ENCODE measurements at places on chromosomes 7 and 10.

DNA sequence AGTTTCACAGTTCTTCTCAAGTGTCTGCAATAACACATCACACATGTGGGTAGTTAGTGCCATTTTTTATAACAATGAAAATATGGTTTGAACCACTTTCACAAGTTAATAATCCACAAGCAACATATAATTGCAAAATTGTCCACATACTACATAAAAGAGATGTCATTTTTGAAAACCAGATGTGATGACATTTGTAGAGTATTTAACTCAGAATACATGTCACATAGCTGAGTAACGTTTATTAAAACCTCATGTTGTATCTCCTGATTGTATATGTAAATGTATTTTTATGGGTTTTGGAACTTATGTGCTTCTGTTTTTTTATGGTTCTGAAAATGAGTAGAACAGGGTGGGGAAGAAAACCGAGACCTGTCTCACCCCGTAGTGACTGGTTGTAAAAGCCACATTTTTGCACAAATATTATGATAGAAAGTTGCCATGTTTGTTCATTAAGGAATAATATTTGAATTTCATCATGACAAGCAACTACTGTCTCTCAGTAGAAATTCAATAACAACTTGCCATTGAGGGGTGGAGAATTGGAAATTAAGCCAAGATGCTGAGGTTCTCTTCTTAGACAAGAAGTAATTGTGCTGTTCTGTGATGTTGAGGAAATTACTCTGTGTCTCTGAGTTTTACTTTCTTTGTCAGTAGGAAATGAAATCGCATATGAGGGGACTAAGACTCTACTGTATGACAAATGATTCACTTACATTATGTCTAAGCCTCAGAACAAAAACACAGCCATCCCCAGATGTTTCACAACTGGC, 29.2 kb upstream of the EGFR start:
- DNase-seq, result no peak

GRCh38 chr10:74008212-74008731, 10.4 kb downstream of the VCL start:
- no peak for DNase-seq

- DNase-seq, result no peak
Observed at GRCh38 chr7:26360650-26361049, 69.0 kb downstream of the SNX10 start.

- no peak for DNase-seq
Observed at GRCh38 chr10:125700355-125700911, 17.5 kb upstream of the TEX36 start.

- no peak for DNase-seq
Observed at GRCh38 chr7:85596827-85597226, 410.0 kb upstream of the SEMA3D start.

GRCh38 chr10:19169041-19169440, 120.4 kb downstream of the MALRD1 start:
- no peak for DNase-seq

GRCh38 chr10:21318540-21319167, 206.8 kb downstream of the SKIDA1 start:
- no peak for DNase-seq

GRCh38 chr7:28440055-28440601, 27.8 kb downstream of the CREB5 start:
- DNase-seq, result no peak

GRCh38 chr7:133491846-133492652, 239.2 kb downstream of the EXOC4 start:
- no peak for DNase-seq

DNA sequence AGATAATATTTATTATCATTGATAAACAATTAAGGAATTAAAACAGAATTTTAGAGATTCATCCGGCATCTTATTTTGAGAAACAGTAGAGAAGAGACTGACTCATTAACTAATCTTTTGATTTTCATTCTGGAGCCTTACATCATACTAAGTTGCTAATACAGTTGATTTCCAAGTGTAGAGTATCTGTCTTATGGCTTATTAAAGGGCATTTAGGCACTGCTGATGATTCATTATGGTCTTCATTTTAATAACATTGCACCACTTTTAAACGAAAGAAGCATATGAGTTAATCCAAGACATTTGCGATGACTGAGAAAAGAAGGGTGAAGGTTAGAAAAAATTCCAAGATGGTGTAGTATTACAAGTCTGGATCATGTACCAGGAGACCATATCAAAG, 186.0 kb upstream of the CACNA2D1 start:
- no peak for DNase-seq

DNA sequence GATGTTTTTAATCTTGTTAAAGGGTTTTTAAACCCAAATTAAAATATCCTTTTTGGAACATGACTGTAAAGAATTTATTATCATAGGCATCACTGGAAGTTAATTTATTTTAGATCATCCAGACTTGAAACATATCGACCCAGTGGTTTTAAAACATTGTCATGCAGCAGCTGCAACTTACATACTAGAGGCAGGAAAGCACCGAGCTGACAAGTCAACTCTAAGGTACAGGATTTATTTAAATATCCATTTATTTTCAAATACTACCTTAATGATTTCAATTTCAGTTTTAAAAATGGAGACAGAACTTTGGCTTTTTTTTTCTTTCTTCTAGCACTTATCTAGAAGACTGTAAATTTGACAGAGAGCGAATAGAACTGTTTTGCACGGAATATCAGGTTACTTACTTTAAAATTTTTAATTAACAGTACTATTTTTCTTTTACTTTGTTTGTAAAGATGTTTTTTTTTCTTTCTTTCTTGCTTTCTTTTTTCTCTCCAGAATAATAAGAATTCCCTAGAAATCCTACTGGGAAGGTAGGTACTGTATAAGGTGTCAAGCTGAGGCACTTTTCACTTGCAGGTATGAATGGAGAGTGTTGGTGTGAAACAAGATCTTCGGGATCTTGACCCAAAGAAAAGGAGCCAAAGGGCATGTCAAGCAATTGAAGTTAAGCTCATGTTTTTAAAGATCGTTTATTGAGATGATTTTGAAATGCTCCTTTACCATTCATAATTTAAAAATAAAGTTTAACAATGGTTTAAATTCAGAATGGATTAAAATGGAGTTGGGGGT, 1.8 kb downstream of the COMMD3 start:
- no peak for DNase-seq

- no peak for DNase-seq
Observed at GRCh38 chr10:48282829-48283228, 8.3 kb upstream of the FRMPD2 start.

DNA sequence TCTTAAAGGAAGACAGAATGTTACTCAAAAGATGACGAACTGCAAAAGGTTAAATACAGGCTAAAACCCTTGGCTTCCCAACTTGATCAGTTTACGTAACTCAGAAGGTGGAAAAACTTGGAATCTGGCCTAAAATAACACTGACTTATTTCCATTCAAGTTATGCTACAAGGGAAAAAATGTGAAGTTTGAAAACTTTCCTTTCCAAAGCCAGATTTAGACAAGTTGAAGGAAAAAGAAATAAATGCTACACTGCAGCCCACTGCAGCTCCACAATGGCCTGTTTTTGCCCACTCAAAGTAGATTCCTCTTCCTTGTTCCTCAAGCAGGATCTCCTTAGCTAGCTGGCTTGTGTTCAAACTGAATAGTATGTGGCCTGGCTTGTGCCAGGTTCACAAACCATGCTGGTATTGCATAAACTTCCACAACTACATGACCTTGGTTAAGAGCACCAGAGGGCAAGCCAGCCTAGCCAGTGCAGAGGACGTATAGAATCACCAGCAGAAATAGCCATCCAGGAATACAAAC, 166.2 kb downstream of the CPEB3 start:
- DNase-seq, result no peak

DNA sequence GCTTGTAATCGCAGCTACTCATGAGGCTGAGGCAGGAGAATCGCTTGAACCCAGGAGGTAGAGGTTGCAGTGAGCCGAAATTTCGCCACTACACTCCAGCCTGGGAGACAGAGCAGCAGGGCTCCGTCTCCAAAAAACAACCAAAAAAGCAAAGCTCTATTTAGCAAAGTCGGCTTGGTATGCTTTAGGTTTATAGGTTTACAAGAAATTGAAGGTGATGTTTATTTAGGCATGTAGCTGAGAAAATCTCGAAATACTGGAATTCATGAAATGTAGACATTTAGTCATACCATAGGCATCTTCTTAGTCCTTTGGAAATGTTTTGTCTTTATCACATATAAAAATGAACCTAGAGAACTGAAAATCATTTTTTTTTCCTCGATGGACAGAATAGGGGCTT, 453.8 kb upstream of the ANKRD30A start:
- no peak for DNase-seq

GRCh38 chr10:97914837-97915211, 65.2 kb downstream of the GOLGA7B start:
- DNase-seq, result peak; percentile 43

DNA sequence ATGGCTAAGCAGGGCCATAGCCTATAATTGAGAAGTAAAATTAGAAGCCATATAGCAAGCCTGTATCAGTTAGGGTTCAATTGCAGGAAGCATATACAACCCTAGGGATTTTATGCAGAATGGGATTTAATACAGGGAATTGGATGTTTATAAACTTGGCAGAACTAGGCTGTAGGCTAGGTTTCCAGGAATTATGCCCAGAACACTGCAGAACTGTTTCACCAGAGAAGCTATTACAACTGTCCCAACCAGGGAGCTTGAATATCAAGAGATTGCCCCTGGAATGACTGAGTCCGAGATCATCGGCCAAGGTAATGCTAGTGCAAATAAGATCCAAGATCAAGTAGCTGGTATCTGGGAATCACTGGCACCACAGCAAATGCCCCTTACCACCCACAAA, 64.0 kb downstream of the PRR15 start:
- DNase-seq, result no peak

DNA sequence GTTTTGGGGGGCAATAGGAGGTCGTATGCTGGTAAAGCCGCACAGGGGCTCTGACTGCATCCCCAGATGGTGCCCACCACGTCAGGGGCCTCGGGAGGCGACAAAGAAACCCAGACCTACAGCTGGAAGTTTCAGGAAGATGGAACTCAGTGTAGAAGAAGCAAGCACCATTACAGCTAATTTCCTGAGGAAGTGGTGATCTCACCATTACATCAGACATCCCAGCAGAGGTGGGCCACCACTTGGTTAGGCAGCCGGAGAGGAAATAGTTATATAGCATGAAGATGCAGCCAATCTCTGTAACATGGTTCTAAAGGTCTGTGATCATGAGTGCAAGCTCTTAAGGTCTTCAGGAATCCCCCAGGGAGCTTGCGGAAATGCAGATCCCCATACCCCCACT, 127.3 kb upstream of the PCBD1 start:
- DNase-seq, result no peak

GRCh38 chr10:3671386-3671955, 113.5 kb downstream of the KLF6 start:
- DNase-seq, result no peak

DNA sequence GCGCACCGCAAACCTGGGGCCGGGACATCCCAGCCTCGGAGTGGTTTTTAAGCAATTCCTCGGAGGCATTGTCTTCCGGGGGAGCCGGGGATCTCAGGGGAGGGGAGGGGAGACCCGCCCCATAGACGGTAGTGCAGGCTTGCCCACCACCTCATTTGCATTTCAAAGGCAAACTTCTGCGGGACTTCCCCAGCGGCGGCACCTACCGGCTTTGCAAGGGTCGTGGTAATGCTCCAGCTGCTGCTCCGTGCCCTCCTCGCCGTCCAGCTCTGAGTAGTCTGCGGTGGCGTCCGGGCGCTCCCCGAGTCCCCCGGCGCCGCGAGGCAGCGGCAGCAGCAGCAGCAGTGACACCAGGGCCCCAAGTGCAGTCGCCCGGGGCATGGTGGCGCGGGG, 425 bp downstream of the TLL2 start:
- no peak for DNase-seq

DNA sequence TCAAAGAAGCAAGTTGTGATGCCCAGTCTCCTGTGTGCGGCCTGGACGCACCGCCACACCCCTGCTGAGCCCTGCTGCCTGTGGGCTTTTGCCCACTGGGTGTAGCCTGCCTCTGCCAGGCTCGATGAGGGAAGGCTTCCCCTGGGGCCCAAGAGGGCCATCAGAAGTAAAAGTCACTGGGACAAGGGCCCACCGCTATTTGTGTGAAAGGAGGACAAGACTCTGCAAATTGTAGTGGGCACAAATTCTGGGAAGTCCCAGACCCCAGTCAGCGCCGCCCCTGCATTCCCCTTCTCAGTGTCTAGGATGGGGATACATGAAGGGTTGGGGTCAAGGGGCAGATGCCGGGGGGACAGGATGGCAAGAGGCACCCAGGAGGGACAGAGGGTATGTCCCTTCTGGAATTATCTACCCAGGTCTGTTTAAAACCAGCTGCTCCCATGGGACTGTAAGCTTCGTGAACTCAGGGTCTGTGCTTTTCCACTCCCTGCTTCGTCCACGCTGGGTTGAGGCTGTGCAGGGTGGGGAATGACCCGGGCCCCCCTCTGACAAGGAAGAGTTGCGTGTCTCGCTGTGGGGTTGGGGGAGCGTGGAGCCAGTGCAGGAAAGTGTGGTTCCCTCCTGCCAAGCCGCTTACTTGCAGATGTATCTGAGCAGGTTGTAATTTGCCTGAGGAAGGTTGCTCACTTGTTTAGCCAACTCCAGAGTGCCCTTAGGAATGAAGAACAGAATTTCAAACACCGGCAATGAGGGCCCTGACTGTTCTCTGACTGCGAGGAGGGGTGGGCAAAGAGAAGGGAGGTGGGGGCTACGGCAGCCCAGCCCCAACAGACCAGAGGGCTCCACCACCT, 147.2 kb downstream of the MAPK8 start:
- no peak for DNase-seq

- DNase-seq, result no peak
Observed at GRCh38 chr10:86234107-86234506, 132.5 kb downstream of the GRID1 start.

DNA sequence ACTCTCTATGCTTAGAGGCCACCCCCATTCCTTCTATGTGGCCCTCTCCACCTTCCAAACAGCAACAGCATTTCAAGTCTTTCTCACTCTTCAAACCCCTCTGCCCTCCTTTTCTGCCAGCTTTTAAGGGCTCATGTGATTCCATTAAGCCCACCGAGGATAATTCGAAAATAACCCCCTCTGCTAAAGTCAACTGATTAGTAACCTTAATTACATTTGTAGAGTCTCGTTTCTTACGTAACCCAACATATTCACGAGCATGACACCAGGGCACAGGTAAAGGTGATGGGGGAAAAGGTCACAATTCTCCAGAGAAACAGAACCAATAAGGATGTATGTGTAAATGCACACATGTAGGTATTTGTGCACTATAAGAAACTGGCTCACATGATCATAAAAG, 6.7 kb upstream of the CHST15 start:
- no peak for DNase-seq

DNA sequence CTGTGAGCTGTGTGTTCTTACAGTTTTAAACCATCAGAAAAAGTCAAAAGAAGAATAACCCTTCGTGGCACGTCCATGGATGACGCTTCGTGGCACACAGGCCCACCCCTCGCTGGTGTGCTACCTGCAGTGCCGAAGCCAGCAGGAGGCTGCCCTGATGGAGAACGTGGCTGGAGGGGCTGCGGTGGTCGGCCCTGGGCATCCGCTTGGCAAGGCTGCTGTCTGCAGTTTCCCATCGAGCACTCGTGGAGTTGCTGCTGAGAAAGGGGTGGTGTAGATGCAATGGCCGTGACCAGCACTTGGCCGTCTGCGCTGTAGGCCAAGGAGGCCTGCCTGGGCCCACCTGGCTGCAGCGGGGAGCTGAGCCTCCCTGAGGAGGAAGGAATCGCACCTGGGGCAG, 3.2 kb upstream of the ADGRA1 start:
- DNase-seq, result no peak

All from stimulated activated CD8-positive, alpha-beta memory T cell treated with anti-CD3 and anti-CD28 coated beads, Interleukin-4, amount 100 ng/mL, for 4 hours (primary cell).